Activated CD4-positive, CD25-positive, alpha-beta regulatory T cell (primary cell): ENCODE measurements at places on chromosomes 11 and 22.

DNA sequence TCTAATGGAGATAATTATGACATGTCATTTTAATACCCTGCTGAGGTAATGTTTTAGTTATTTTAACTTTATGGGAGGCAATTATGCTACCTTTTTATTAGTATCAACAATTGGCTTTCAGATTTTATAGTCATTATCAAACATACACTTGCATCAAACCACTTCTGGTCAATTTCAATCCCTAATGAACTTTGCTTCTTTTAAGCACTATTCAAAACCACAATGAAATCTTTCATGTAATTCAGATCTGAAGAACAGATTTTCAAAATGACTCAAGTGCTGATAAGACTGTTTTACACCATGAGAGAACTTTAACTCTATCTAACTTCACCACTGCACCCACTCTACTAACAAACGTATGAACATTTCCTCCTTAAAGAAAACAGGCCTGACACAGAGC, 25.9 kb upstream of the CCDC34 start:
- no peak for DNase-seq

- no peak for DNase-seq
These were observed 3.0 kb downstream of the PNPLA2 start for GRCh38 chr11:821512-822371.

GRCh38 chr11:69823641-69824265, 4.5 kb upstream of the FGF3 start:
- no peak for DNase-seq

GRCh38 chr11:68993546-68993945, 12.8 kb upstream of the MRGPRD start:
- DNase-seq, result no peak

GRCh38 chr11:9231848-9232177, 33.3 kb downstream of the DENND5A start:
- DNase-seq, result no peak
